ENCODE measurements at places on chromosomes 12 and 14.
A peak's percentile ranks its signal among the peaks of the same experiment; 100 is the strongest.

DNA sequence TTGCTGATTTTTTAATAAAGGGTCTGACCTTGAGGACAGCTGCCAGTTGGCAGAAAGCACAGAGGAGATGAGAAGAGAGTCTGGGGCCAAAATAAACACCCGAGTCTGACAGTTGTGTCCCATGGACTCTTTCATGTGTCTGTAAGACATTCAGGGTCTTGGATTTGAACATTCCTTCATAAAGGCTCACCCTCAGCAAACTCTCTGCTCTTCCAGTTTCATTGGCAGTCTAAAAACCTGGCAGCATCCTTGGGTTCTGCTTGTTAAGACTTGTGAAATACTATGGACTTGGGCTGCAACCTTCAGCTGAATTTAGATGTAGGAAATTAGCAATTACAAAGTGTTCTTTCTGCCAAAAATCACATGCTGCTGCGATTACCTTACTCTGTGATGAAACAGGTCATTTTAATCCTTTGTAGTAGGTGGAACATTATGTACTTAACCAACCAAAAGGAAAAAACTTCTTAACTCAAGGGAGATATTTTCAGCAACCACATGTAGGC lies 32.0 kb upstream of the LMNTD1 start:
- no peak for DNase-seq

DNA sequence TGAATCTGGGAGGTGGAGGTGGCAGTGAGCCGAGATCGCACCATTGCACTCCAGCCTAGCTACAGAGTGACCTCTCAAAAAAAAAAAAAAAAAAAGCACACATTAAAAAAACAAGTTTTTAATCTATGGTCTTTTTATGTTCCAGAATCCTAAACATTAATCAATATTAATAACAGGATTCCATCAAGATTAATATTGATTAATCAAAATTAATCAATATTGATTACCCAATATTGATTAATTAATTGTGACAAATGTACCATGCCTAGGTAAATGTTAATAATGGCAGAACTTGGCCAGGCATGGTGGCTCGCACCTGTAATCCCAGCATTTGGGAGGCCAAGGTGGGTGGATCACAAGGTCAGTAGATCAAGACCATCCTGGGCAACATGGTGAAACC lies 7.9 kb upstream of the NANOG start:
- DNase-seq, result no peak

DNA sequence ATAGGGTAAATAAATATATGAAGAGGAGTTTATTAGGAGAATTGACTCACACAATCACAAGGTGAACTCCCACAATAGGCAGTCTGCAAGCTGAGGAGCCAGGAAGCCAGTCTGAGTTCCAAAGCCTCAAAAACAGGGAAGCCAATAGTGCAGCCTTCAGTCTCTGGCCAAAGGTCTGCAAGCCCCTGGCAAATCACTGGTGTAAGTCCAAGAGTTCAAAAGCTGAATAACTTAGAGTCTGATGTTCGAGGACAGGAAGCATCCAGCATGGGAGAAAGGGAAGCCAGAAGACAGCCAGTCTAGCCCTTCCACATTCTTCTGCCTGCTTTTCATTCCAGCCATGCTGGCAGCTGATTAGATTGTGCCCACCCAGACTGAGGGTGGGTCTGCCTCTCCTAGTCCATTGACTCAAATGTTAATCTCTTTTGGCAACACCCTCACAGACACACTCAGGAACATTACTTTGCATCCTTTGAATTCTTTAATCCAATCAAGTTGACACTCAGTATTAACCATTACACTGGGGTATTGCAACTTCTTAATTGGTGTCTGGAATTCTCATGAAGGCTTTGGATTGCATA lies 736.5 kb upstream of the LMO3 start:
- no peak for DNase-seq

DNA sequence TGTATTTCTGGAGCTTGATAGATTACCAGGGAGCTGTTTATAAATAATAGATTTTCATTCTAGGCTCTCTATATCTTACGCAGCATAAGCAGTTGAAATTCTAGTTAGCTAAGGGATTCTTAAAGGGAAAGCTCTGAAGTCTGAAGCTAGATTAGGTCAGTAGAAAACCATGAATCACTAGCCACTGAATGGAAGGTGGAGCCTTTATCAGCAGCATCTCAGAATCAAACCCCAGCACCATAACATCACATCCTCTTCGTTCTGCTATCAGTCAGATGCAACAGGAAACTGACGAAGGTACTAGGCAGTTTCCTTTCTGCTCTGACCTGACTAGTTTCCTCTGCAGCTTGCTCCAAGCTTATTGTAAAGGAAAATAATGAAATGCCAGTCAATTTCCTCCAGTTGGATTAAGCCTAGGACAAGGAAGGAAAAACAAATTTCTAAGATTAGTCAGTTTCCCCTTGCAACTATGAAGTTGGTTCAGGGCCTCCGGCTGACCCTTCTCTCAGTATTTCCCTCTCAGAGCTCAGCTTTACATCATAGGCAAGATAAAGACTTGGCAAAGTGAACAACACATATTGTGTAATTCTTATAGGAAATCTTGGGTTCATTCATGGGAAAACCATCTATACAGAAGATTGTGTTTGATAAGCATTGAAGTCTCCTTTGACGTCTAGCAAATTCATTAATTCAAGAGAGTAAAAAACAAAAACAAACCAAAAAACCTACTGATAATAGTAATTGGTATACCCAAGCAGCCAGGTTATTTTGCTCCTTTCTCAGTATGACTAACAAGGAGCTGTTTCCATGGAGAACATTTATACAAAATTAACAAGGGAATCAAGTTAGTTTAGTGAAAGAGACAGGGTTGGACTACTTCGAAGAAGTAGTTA lies 43.4 kb upstream of the CFAP54 start:
- DNase-seq, result peak; percentile 40

DNA sequence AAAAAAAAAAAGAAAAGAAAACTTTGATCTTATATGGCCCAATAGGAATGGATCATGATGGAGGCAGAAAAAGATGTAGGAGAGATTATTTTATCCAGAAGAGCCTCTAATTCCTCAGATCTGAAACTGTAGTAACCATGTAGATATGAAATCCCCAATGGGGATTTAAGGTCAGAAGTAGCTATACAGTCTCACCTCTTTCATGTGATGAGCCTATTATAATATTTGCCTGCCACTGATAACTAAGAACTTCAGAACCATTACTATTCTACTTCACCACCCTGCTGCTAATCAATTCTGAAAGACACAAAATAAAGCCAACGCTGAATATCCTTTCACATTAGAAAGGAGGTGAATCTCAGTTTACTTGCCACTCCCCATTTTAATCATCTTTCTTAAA lies 29.3 kb downstream of the BAZ1A start:
- no peak for DNase-seq

DNA sequence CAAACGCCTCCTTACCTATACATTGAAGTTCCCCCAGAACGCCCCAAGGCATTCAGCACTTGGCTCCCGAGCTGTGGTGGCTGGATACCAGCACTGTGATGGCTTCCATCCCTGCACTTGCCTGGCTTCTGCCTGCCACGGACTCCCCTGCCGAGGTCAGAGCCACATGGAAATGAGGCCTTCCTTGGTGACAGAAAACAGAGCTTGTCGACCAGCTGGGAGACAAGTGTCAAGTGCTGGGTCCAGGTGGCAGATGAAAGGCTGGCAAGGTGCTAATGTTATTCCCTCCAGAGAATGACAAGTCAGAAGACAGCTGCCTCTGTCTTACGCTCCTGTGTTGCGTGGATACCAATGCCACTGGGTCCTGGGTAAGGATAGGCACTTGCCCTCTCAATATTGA lies 26.2 kb upstream of the GNG2 start:
- no peak for DNase-seq

GRCh38 chr12:89117448-89118034 lies 234.8 kb downstream of the DUSP6 start:
- no peak for DNase-seq

DNA sequence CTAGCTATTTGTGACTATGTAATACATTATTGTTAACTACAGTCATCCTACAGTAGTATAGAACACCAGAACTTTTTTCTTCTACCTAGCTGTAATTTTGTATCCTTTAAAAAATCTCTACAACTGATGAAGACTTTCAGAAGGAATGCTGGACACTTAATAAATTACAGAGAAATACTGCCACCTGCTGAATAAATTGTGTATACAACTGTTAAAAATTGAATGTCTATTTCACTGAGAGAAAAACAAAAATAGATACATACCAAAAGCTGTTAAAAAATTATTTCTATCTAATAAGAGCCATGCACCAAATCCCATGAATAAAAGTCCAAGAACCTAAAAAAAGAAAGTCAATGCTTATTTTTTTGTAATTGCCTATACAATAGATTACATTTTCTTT lies 6.6 kb downstream of the TSPAN19 start:
- DNase-seq, result no peak

DNA sequence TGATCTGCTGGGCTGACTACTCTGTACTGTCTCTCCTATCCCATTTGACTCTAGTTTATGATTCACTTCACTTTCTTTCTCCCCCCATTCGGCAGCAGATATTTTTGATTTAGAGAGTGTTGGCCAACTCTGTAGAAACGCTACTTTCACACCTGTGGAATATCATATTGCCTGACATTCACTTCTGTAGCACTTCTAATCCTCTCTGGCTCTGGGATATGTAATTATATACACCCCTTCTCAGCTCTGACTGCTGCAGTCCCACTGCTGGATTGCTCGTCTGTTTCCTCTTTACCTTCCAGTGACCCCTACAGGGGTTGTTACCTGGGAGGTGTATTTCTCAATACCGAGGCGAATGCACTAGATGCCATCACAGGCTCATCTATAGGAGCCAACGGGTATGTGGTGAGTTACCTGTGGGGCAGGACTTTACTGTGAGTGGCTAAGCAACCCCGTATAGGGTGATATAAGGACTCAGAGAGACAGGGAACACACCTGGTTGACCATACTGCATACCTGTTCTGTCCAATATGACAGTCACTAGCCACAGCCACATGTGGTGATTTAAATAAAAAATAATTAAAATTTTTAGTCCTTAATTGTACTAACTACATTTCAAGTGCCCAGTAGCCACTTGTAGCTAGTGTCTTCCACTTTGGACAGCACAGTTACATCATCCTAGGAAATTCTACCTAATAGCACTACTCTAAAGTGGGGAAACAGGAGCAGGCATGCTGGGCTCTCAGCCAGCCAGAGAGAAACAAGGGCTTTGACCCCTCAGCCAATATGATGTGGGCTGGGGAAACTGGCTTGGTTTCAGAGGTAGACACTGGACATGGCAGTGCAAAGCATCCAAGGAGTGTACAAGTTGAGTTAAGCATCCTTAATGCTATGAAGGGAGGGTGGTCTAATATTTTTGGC lies 95.0 kb downstream of the C12orf75 start:
- DNase-seq, result no peak

DNA sequence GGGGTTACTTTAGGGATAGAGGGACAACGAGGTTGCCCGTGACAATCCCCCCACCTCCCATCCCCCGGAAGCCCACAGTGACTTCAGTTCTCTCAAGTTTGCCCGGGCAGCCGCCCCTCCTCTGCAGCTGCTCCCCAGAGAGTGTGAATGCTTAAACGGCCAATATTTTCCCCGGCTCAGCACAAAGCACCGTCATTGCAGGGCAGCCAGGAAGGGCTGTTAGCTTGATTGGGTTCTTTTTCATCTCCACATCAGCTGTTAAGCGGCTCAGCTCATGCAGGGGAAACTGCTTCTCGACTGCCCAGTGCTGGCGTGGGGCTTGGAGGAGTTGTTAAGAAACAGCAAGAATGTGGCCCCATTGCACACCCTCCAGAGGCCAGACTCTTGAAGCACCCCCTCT lies 120.5 kb upstream of the NCOR2 start:
- DNase-seq, result peak; percentile 20

GRCh38 chr14:32330351-32331111 lies 1.4 kb downstream of the AKAP6 start:
- no peak for DNase-seq

GRCh38 chr12:558580-558979 lies 98.8 kb downstream of the B4GALNT3 start:
- DNase-seq, result no peak

DNA sequence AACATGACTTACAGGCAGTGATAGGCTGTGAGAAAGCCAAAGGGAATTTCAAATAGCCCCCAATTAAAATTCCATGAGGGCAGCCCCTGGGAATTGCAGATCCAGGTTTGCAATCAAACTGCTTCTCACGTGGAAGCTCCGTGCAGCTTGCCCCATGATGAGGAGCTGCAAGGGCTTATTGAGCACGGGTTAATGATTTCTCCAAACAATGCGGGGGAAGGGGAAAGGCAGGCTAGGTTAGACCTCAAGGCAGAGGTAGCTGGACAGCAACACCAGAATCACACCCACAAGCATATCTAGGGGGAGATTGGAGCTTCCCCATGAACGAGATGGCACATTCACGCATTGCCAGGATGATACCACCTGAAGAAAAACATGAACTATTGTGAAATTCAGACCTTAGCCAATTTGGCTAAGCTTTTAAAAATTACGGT lies 5.0 kb upstream of the DUSP6 start:
- DNase-seq, result no peak

GRCh38 chr12:41467591-41468325 lies 279.6 kb downstream of the PDZRN4 start:
- no peak for DNase-seq

DNA sequence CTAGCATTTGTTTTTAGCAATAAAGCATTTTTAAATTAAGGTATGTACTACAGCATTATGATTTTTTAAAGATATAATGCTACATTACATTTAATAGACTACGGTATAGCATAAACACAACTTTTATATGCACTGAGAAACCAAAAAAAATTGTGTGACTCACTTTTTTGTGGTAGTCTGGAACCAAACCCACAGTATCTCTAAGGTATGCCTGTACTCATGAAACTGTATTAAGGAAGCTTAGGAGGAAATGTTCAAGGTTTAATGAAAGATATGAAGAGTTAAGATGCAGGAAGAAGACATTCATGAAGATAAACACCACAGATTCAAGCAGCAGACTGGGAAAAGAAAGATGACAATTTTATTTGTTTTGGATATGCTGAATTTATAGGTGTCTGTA lies 51.7 kb downstream of the PPP1R12A start:
- no peak for DNase-seq

GRCh38 chr12:14959126-14959440 lies 2.3 kb downstream of the ARHGDIB start:
- peak; percentile 44 for DNase-seq

DNA sequence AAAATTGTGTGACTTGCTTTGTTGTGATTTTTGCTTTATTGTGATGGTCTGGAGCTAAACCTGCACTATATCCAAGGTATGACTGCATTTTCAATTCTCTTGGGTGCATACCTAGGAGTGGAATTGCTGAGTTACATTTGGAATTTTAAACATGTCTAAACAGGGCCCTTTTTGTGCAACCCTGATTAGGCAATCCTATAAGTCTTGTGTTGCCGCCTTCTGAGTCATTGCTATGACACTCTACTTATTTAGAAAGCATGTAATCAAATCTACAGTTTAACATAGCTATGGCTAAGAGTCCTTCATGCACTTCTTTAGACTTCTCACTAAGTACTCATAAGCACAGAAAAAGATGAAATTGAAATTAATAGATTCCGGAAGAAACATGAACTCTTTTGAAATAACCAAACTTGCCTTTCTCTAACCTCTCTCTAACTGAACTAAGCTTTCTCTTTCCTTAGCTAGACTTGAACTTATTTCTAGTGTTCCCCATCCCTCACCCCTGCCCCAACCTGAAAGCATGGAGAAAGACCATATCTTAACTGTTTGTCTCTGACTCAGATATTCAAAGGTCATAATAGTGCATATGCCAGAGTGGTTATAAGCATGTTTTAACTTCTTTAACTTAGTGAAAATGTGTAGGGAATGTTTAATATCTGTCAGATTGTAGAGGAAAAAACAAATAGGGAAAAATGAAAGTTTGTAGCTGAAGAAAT lies 203.0 kb downstream of the SNAPC1 start:
- DNase-seq, result no peak

GRCh38 chr14:95038521-95039250 lies 118.6 kb downstream of the DICER1 start:
- DNase-seq, result no peak

Measured in CD8-positive, alpha-beta T cell (primary cell).